ENCODE measurements at places on chromosomes 6 and 20.

GRCh38 chr6:81572020-81572419 is 180.5 kb downstream of the TENT5A start:
- DNase-seq, result peak; percentile 30

DNA sequence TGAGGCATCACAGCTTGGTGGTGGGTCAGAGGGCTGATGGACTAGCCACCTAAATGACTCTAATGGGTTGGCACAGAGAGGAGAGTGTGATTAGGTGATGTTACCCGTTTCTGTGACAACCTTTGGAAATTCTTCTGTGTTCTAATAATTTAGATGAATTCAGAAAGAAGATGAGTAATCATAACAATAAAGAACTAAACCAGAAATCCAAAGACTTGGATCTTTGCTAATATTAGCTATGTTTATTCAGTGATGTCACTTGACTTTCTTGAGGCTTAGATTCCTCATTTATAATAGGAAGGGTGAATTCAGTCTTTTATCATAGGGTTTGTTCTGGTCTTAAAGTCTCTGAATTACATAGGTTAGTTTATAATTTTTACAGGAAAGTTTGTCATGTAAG is 19.9 kb downstream of the CRYBG1 start:
- no peak for DNase-seq

GRCh38 chr20:58408603-58409246 is 19.7 kb downstream of the VAPB start:
- no peak for DNase-seq

- DNase-seq, result no peak
Measured at GRCh38 chr6:104728448-104728847, 131.3 kb downstream of the HACE1 start.

- no peak for DNase-seq
Measured at GRCh38 chr6:15519681-15520080, 143.1 kb downstream of the DTNBP1 start.

DNA sequence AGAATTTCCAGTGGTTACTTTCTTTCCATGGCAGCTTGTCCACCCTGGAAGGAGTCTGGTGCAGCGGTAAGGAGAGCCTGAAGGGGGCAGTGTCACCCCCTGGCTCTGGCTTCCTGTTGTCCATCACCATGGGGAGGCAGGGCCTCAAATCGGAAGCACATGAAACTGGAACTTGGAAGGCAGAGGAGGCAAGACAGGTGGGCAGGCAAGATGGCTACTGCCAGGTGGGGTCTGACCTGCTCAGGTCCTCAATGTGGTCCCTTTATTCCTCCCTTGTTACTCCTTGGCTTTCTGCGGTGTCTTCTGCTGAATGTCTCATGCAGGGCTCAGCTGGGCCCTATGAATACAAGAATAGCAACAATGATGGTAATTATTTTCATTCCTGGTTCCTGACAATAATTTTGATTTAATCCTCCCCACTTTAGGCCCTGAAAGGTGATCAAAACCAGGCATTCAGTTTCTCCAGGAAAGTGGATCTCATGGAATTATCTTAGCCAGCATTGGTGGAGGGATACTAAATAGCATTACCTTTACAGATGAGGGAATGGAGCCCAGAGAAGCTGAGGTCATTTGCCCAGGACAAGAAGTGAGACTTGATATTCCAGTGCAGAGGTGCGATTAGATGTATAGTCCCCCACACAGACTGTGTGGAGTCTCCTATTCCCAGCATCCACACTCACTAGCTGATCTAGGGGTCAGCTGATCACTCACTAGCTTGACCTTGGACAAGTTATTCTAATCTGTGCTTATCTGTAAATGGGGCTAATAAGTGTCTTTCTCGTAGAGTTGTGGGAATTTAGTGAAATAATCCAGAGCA is 17.6 kb upstream of the SNAI1 start:
- DNase-seq, result no peak

DNA sequence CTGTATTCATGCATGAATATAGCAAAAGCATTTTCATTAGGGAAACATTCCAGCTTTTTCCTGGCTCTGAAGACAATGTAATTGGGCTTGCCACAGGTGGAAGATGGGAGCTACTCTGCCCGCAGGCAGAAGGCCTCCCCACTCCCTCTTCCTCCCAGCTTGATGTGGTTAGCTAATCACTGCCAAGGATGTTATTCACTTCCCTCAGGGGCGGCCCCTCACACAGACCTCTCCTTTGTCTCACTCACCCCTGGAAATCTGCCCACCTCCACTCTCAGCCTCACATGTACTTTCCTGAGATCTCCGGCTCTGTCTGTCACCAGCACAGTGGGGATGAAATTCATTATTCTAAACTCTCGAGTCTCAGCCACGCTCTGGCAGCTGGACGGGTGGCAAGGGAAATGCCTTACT is 100.7 kb downstream of the ANKRD60 start:
- DNase-seq, result no peak

DNA sequence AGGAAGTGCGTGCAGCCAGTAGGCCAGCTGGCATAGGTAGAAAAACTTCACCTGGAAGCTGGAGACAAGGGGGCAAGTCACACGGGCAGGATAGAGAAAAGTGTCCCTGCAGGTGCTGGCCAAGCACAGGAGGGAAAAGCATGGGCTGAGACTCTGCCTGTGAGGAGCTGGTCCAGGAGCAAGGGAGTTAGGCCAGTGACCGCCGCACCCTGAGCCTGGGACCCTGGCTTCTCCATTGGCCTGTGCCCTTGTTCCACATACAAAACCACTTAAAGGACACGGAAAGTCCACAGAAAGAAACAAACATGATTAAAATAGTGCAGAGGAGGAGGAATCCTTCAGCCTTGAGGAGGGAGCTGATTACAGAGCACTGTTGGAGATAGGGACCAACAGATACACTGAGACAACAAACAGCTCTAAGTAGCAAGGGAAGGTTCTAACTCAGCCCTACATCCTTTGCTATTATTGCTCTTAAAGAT is 68.6 kb downstream of the TRAM2 start:
- DNase-seq, result no peak

GRCh38 chr6:163994566-163994965 is 580.0 kb downstream of the QKI start:
- no peak for DNase-seq

- DNase-seq, result no peak
Measured at GRCh38 chr20:63004607-63005364, 2.0 kb downstream of the BHLHE23 start.

DNA sequence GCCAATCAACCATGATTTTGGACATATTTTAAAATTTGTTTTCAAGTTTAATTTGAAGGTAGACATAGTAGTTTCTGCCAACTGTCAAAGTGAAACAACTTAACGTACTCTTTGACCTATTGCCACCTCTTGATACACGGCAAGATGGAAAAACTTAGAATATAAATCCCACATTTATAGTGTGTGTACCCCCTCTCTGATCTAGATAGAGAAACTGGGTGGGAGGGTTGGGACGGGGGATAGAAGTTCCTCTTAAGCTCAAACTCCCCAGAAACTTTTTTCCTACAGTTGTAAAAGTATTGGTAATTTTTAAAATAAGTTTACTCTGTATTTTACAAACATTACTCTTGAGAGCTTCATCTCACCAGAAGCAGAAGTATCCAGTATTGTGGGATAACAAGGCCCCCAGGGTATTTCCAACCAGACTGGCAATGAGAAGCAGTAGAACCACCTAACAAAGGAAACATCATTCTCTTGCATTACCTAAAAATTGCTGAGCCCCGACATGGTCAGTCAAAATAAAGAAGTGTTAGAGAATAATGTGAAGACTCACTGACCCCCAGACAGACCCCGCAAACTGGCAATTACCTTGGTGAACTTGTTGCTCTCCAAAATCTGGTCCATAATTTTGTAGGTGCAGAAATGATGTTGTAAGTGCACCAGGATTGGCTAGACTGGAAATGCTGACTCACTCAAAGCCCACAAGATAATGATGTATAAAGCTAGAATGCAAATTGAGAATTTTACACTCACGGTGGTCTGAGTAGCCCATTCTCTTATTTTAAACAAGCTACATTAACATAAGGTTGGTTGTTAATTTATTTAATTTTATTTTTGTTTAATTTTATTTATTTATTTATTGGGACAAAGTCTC is 74.7 kb upstream of the TNFAIP3 start:
- no peak for DNase-seq

DNA sequence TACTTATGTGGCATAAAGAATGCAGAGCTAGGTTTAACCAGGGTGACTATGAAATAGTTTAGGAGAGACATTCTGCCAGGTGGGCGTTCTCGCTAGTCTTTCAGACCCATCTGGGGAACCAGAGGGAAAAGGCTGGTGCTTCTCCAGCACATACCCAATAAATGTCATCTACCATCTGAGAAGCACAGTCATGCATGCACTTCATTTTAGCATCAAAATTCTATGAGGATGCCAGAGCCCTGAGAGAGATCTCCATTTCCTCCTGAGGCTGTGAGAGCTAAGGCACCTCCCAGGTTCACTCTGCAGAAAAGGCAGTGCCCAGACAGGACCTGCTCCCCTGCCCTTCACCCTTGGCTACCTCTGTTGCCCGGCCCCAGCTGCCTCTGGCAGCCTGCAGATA is 231.7 kb upstream of the PRND start:
- DNase-seq, result no peak

GRCh38 chr6:46983007-46983411 is 59.1 kb downstream of the ADGRF1 start:
- peak; percentile 14 for DNase-seq

GRCh38 chr6:54633601-54634000 is 213.0 kb upstream of the FAM83B start:
- no peak for DNase-seq

- no peak for DNase-seq
Measured at GRCh38 chr6:75530696-75531095, 37.1 kb upstream of the FILIP1 start.

DNA sequence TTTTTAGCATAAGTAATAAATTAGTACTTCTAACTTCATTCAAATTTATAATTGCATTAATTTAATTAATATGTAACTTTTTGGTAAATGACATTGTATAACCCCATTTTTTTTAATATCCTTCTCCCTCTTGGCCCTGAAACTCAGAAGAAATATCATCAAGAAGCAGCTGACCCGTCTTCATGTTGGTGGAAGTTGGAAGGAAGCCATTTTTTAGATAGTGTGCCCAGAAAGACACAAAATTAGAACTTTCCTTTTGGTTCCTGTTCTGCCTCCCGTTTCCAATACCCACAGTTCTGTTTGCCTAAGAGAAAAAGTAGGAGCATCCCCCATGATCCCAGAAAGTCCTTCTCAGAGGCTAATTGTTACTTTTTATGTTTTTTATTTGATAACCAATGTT is 65.5 kb downstream of the PLCB4 start:
- DNase-seq, result no peak

DNA sequence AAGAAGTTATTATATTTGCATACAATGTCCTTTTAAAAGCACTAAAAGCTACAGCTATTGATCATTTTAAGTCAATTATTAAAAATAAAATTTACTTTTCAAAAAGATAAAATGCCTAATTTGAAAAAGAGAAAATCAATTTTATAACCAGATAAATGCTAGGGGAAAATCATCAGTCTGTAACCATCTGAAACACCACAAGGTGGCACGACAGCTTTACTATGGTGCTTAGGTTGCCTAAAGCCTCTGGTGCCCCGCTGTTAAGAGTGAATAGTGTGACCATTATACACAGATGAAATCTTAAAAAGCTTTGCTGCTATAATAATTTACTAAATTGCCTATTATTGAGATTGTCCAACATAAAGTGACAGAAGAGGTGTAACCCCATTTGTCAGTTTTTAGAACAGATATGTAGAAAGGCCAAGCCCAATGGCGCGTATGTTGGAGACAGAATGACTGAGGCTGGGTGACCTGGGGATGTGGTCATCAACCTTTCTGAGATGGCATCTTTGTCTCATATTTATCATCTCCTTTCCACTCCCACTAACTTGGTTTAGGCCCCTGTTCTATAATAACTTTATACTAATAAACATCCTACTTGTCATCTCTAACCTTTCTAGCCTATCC is 100.8 kb downstream of the MOXD1 start:
- DNase-seq, result peak; percentile 23

Data from large intestine (tissue), 12 donors.